ENCODE measurements at places on chromosomes 5 and 9.
A peak's percentile ranks its signal among the peaks of the same experiment; 100 is the strongest.

- DNase-seq: no peak
Measured at GRCh38 chr9:86097510-86098224, 1.7 kb downstream of the GOLM1 start.

DNA sequence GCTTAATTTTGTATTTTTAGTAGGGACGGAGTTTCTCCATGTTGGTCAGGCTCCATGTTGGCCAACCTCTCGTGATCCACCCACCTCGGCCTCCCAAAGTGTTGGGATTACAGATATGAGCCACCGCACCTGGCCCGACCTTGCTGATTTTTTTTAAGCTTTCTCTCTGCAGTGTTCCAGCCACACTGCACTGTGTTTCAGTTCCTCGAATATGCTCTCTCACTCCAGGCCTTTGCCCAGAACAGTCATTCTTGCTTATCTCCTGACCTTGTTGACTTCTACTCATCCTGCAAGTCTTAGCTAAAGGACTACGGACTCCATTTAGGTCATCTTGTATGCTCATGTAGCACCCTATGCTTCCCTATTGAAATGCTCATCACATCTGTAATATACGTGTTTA is 3.3 kb downstream of the SNAPC3 start:
- no peak for DNase-seq

DNA sequence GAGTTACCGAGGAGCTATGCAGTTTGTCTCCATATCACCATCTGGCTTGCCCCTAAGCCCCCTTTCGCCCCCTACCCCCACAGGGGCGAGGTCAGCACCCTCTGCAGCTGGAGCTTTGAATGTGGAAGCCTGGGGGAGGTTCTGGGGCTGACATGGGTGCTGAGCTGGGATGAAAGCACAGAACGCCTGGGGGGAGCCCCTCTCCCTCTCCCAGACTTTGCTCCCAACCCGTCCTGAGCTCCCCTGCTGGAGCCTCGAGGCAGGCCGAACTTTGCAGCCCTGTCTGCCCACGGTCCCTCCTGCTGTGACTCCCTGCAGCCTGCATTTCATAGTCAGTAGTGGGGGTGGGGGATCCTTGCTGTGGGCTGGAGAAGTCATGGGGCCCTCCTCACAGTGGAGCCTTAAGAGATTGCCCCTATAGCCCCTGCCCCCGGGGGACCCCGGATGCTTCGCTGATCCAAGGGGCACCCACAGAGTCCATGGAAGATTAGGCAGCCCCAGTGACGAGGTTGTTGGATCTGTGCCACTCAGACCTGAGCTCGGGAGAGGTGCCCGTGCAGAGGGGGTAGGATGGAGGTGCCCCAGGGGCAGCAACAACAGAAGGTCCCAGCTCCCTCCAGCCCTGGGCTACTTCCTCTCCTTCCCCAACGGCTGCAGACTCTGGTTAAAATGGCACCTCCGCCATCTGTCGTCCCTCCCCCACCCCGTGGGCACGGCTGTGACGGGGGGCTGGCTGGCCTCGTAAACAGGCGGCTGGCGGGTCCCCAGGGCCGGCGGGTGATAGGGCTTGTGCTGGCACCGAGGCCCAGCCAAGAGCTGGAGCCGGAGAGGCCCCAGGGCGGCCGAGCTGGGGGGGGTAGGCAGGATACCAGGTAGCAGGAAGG is 162.0 kb downstream of the C9orf50 start:
- peak; percentile 45 for DNase-seq

DNA sequence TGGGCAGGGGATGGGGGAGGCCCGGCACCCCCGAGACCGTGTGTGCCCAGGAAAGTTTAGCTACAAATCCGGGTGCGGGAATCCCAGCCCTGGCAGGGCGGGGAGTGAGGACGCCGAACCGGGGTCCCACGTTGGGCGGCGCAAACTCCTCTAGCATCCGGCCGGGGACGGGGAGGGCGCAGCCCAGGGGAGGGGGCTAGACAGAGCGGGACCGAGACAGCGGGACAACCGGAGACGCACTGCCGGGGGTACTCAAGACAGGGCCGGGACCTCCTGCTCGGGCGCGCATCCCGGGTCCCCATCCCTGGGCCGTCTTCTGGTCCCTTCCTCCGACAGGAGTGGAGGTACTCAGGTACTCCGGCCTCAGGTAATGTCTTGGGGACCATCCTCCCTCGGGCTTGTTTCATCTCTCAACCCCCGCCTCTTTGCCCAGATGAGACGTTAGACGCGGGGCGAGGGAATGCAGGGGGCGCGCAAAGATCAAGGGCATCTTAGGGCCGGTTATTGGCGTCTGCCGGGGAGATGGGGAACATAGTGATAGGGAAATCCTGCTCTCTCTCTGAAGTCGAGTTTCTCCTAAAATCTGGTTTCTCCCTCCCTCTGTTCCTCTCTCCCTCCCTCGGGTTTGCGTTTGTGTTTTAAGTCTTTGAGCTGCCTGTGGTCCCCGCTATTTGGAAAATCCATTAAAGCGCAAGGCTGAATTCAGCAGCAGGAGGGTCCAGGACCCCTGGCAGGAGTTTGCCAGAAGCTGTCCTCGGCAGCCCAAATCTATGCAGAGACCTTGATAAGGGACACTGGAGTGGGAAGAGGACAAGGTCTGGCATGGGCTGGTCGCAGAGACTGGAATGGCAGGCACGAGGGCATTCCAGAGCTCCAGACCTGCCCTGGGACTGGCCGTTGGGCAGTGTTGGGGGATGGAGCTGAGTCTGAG is 815 bp downstream of the PDZD2 start:
- DNase-seq: no peak

- DNase-seq: peak; percentile 96
Measured at GRCh38 chr9:127568971-127569885, 42.8 kb upstream of the STXBP1 start.

DNA sequence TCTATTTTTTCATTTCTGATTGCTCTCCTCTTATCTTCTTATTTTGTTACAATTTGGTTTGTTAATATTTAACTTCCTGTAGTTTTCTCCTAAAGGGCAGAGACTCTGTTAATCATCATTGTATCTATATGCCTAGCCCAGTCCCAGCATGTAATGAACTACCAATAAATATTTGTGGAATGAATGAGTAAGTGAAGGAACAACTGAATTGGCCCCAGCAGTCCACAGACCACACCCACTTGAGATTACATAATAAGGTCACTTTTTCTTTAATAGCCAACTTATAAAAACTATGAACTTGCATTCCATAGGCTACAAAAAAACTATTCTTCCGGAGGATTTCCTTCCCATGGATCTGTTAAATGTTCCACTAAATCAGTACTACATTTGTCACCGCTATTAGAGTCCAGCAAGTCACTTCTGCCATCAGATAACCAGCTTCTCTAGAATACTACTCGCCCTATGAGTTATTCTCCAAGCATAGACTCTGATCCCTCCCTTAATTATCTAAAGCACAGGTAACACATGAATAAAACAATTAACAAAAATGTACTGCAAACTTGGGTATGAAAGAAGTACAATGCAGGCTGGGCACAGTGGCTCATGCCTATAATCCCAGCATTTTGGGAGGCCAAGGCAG is 27.5 kb upstream of the TNPO1 start:
- no peak for DNase-seq

- DNase-seq: peak; percentile 14
Measured at GRCh38 chr9:76810377-76810957, 46.2 kb downstream of the PCA3 start.

- DNase-seq: no peak
Measured at GRCh38 chr5:159902444-159903121, 13.7 kb upstream of the ADRA1B start.

GRCh38 chr9:127805620-127806019 is 2.9 kb downstream of the FPGS start:
- DNase-seq: peak; percentile 47
